ENCODE measurements at places on chromosomes 13 and 19. TPM values are rescaled to one million over a fixed set of nuclear protein-coding genes. Genes with fewer than 3 reads are reported as not detected.

DNA sequence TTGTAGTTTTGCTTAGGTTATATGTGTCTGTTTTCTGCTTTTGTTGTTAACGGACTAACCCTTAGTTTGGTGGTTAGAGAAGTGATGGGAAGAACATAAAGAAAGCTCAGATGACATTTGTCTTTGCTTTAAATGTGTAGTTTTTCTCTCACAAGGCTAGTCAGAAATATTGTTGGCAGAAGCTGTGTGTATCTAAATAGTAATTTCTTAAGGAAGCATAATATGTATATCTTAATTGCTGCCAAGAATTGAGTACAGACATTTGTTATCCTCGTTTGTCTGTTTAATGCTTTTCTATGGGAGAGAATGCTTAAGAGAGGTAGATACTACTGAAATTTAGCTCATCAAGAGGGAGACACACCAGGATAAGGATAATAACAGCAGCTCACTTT, 2.7 kb downstream of the RGCC start:
- peaks cover 33% of the 10 kb centered on the region for H3K4me1 ChIP-seq
- H3K4me3 ChIP-seq: peak overlapping the region; percentile 80
- H3K36me3 ChIP-seq: peaks cover 41% of the 10 kb centered on the region
- no peak overlapping the region for H3K27ac ChIP-seq

DNA sequence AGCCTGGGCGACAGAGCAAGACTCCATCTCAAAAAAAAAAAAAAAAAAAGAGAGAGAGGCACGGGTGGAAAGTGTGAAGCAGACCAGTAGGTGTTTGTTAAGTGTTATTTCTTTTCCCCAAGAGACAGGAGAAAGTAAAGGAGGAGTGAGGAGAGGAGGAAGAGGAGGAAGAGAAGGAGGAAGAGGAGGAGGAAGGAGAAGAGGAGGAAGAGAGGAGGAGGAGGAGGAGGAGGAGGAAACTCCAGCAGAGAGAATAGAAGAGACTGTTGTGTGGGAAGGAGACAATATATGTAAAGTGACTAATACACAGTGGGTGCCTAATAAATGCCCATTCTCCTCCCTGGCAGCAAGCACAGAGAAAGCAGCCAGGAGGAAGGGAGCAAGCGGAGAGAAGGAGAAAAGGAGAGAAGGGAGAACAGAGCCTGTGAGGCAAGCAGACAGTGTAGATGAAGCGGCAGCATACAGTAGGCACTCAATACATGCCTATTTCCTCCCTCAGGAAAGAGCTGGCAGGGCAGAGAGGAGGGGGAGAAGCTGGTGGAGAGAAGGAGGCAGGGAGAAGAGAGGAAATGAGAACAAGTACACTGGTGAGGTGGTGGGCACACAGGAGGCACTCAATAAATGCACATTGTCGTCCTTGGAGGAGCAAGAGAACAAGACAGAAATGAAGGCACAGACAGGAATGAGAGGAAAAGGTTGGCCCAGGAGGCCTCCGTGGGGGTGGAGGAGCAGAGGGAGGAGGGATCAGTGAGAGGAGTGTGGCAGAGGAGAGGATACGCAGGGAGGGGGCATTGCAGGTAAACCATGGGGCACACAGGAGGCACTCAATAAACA, 16.6 kb downstream of the JOSD2 start:
- no peak overlapping the region for H3K4me3 ChIP-seq
- H3K36me3 ChIP-seq: no peaks in the 10 kb centered on the region
- no peak for DNase-seq
- no peaks in the 10 kb centered on the region for H3K27me3 ChIP-seq

IL27RA gene
- total RNA-seq: 4.2 TPM

GRCh38 chr13:103100830-103101229, 34.6 kb upstream of the SLC10A2 start:
- H3K27me3 ChIP-seq: no peaks in the 10 kb centered on the region
- no peak for DNase-seq
- H3K27ac ChIP-seq: no peak overlapping the region
- H3K4me1 ChIP-seq: no peaks in the 10 kb centered on the region
- no peaks in the 10 kb centered on the region for H3K36me3 ChIP-seq

RFPL4AL1 gene
- total RNA-seq: not detected

- H3K27me3 ChIP-seq: no peaks in the 10 kb centered on the region
- no peak for DNase-seq
- no peak overlapping the region for H3K27ac ChIP-seq
- H3K36me3 ChIP-seq: peaks cover 12% of the 10 kb centered on the region
- H3K4me1 ChIP-seq: peaks cover 5% of the 10 kb centered on the region
Measured at GRCh38 chr19:3509566-3509989, 3.5 kb downstream of the FZR1 start.
